T-cell (primary cell): ENCODE measurements at places on chromosomes 7 and 10.

DNA sequence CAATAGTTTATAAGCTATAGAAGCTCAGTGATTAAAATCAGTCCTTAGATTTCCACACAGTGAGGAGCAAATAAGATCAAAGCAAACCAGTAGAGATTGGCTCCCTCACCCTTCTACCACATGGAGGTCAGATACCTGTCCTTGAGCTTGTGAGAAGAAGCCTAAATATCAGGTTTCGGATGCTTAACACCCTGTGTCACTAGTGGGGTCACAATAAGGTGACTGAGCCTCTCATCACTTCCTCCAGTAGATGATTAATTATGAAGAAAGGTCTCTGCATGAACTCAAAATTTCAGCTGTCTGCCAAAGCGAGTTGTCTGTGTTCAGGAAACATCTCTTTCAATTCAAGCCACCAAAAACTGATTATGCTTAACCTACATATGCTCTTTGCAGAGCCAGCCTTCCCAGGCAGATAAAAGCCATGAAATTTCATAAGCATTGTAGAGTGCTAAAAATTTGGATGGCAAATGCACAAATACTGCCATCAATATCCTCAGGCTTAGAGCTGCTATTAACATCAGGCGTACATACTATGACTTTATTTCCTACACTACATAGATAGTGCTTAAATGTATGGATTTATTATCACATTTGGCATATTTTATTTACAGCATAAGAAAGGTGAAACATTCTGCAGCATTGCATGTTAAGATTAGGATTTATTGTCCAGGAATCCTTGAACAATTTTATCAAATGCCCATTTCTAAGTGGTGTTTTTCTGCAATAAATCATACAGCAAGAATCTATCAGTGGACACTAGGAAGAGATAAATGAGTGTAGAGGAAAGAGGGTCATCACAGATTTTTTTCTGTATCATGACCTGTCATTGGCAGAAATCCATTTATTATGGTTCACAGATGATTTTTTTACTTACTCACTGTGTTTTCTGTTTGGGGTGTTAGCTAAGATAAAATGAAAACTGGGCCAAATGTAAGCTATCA lies 285.1 kb upstream of the SP8 start:
- DNase-seq = no peak

- DNase-seq = no peak
These were observed 139.3 kb upstream of the COBL start for GRCh38 chr7:51455948-51456347.

DNA sequence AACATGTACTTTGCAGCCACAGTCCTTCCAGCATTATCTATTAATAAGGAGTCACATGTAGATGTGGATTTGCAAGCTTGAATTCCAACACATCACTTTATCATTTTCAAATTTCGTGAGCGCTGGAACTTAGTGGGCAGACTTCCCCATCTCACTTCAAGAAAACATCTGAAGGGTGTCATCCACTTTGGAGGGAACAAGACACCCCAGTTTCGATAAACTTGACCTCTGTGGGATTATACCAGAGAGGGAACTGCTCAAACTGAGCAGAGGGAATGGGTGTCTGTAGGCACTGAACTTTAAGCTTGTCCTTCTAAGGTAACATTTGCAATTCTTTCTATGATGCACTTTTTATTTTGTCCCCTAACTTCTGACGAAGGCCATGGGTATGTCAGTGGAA lies 27.5 kb downstream of the ADRB1 start:
- DNase-seq = no peak

- no peak for DNase-seq
These were observed 63.8 kb upstream of the FAM204A start for GRCh38 chr10:118405928-118406327.

DNA sequence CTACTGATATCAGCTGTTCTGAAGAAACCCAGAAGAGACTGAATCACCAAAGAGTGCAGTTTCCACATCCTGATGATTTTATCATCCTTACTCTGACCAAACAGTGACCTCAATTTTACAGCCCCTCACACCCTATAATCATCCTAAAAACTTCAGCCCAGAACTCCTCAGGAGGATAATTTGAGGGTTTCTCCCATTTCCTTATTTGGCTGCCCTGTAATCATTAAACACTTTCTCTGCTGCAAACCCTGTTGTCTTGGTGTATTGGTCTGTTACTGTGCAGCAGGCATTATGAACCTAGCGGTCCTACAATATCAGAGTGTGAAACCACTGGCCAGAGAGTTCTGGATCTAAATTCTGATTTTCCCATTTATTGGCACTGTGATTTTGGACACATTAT lies 141.7 kb downstream of the PCLO start:
- no peak for DNase-seq

DNA sequence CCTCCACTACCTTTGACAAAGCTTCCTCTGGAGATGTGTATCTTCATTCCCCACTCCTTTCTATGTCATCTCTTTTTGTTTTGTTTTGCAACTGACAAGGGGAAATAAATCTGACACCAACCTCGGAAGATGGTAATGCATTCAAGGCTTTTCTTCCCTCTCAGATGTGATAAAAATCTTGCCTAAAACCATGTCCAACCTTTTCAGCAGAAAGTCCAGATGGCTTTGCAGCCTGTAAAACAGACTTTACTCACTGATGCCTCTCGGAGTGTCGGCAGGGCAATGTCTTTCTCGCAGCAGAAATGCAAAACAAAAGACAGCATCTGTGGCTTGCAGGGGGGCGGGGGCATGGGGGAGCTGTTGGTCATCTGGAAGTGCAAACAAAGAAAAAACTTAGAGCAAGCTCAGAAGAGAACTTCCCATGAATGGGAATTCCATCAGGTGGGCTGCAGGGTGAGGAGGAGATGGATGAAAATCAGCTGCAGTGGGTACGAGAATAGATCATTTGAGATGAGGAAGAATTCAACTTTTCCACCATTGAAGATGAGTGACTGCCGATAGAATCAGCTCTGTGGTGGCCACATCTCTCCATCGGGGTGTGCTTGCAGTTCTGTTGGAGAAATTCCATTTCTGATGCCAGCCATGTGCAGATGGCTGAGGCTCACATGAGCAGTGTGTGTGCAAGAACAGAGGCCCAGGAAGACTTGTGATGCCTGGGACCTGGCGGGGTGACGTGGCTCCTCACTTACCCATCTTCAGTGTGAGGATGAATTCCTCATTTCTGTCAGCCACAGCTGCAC lies 237.7 kb downstream of the WDR37 start:
- no peak for DNase-seq

DNA sequence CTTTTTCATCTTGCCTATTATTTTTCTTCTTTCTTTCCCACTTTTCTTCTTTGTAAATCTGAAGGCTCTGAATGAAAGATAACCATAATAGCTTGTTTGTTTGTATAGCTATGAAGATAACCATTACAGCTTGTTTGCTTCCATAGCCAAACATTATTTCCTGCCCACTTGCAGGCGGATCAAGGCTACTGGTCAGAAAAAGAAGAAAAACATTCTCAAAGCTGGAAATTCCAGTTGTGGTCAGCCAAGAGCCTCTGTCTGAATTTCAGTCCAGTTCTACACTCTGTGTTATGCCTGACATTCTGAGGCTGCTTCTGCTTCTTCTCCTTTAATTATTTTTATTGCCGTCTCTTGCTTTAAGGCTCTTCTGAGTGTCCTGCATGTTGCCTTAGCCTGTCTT lies 48.9 kb downstream of the TMEM178B start:
- DNase-seq = no peak

GRCh38 chr7:128036226-128036940 lies 5.1 kb upstream of the LRRC4 start:
- no peak for DNase-seq

GRCh38 chr10:34407324-34407805 lies 407.7 kb downstream of the PARD3 start:
- no peak for DNase-seq

- no peak for DNase-seq
These were observed 178.0 kb downstream of the MDFIC start for GRCh38 chr7:115099906-115100305.

DNA sequence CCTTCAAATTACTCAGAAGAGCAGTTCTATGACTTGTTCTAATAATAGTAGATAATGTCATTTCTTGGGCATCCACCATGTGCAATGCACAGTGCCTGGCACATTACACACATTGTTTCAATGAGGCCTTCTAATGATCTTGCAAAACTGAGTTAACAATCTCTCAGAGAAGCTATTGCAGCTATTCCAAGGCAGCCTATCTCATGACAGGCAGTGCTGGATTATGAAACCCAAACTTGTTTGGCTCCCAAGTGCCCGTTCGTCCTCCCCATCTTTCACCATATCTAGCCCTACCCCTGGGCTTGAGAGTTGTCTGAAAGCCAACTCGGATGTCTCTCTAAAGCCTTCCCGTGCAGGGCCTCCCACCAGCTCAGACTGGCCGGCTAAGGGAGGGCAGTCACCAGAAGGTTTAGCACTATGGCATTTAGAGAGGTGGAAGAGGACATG lies 405.1 kb downstream of the PLXNA4 start:
- DNase-seq = no peak

DNA sequence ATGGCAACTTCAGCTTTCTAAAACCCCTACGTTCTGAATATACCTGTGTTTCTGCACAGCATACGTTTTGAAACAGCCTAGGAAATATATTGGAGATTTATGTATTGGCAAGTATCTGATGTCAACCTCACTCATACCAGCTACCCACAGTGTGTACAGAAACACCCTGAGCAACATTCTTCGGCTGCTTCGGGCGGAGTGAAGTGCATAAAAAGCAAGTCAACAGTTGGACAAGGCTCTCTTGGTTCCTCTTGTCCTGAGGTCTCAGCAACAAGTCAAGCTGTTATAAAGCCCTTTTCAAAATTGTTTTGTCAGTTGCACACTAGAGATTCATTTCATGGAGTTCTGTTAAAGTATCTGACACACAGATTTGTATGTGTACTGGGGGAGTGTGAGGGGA lies 40.0 kb upstream of the PAPSS2 start:
- DNase-seq = no peak

- DNase-seq = no peak
These were observed 163.2 kb upstream of the GPR26 start for GRCh38 chr10:123502983-123503382.

DNA sequence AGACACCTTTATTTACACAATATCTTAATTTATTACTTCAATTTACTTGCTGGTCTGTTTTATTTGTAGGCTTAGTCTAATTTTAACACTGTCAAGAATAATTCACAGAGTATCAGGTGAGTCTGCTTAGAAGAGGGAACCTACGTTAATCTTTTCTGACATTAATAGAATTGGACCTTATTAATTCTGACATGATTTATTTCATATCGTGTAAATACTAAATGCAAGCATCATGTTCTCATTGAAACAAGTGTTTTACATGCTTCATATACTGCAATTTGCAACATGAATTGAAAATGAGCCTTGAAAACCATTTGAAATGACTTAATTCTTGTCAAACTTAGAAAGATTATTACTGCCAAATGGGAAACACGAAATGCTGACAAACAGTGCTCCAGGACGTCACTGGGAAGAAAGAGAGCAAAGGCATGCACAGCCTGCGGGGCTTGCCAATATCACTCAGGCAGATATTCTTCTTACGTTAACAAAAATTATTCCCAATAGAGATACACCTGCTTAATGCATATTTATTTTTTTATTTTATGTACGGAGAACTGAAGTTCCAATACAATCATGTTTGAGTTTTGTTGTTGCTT lies 282.0 kb upstream of the AKR1E2 start:
- DNase-seq = no peak

- DNase-seq = no peak
These were observed 137.3 kb downstream of the AUTS2 start for GRCh38 chr7:69735582-69735981.

GRCh38 chr7:133985300-133985699 lies 141.8 kb upstream of the LRGUK start:
- DNase-seq = no peak

DNA sequence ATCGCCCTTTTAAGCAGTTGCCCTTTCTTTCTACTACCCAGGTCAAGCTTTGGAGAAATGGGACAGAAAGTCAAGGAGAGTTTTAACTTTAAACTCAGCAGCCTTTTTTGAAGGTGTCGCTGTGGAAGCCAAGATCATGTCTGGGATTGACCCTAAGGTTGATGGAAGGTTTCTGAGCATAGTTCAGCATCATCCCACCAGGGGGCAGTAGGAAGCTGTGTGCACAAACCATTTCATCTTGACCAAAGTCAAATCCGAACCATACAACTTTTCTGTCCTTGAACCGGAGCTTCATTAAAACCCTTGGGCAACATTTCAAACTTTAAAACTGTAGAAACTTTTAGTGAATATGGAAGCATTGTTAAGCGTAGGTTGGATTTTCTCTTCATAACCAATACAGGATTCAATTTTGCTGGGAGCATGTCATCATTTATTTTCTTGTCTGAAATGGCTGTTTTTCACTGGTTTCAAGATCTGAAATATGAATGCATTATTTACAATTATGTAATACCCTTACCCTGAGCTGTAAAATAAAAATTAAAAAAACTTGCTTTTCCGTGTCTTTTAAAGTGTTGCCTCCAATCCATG lies 214.4 kb upstream of the KIAA1217 start:
- no peak for DNase-seq

DNA sequence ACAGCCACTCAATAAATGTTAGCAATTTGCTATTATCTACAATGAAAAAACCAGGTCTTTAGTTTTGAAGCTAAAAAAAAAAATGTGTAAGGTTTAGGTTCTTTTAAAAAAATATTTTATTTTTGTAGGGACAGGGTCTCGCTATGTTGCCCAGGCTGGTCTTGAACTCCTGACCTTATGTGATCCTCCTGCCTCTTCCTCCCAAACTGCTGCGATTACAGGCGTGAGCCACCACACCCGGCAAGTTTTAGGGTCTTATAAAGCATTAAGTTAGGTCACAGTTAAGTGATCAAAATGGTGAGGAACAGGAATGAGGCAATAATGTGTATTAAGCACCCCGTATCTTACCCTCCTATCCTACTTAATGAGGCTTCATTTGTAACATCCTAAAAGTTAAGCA lies 774 bp downstream of the SEM1 start:
- no peak for DNase-seq

- no peak for DNase-seq
These were observed 50.6 kb downstream of the IRF5 start for GRCh38 chr7:128988372-128988771.

DNA sequence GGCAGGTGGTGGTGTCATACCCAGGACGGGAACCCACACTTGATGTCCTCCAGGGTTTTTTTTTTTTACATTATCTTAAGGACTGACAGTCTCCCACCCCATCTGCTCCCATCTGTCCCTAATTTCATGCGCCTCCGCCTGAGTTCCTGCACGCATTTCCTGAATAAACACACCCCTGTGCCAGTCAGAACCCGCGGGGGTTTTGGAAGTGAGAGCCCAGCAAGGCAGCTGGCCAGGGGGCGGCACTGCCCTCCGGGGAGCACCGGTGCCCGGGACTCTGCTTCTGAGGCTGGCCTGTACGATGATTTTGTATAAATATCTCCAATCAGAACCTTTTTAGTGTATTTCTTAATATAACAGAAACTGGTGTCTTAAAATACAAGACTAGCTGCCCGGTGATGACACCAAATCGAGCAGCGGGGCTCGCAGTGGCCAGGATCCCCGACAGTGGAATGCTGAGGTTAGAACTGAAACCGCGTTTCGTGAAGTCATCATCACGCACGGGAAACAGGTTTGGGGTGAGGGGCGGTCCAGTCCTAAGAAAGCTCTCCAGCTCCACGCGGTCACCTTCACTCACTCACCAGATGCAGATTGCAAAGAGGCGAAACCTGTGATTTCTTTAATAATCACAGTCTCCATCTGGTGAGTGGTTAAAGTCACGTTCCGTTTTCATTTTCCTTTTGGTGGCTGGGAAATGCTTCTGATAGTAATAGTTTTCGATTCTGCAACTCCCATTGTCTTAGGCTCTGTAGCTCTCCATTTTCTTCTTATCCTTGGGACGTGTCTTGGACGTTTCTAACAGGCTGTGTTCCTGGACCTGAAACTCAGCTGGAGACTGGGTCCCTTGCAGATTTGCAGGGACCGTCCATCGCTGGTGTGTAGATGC lies 19.7 kb downstream of the BNIP3 start:
- no peak for DNase-seq
